ENCODE measurements at places on chromosomes 13 and 19.

- no peak for DNase-seq
These were observed 623.2 kb downstream of the SLITRK5 start for GRCh38 chr13:88294368-88294767.

DNA sequence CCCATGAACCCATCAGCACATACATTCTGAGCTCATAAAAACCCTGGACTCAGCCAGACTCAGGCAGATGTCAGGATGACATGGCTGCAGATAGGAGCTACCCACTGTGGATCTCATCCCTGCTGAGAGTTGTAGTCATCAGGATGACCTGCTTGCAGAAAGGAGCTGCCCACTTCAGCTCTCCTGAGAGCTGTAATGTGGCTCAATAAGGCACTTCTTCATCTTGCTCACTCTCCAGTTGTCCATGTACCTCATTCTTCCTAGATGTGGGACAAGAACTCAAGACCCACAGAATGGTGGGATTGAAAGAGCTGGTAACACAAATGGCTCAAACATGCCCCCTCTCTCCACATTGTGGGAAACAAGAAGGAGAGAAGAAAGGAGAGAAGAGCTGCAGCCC is 58.2 kb downstream of the SLITRK1 start:
- DNase-seq, result no peak

- peak; percentile 54 for DNase-seq
These were observed 12.6 kb downstream of the CD37 start for GRCh38 chr19:49347835-49348234.

DNA sequence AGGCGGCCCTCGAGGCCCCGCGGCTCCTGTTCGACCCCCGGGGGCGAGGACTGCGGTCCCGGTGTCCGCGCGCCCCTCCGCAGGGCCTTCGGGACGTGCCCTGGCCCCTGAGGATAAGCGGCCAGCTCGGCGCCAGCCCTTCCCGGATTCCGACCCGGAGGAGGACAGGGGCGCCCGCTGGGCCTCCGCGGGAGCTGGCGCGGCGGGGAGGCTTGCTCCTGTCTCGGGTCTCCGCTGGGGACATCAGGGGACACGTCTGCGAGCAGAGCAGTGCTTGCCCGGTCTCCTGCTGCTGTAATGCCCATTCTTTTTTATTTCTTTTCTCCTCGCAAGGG is 829 bp downstream of the B3GLCT start:
- peak; percentile 7 for DNase-seq

DNA sequence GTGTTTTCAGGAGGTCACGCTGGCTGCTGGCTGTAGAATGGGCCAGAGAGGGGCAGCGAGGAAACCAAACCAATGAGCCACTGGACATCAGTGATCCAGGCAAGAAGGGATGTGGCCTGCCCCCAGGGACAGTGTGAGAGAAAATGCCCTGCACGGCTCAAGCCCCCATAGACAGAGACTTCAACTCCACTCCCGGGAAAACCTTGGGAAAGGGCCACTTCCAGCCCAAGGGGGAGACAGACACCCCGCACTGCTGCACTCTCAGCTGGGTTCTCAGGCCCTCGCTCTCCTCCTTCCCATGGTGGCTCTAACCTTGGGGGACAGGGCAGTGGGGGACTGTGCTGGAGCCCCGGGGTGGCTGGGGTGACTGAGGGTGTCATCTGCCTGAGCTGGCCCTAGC is 172.0 kb downstream of the KATNAL1 start:
- no peak for DNase-seq

- DNase-seq, result no peak
These were observed 58.1 kb downstream of the MRPL57 start for GRCh38 chr13:21234526-21234925.

DNA sequence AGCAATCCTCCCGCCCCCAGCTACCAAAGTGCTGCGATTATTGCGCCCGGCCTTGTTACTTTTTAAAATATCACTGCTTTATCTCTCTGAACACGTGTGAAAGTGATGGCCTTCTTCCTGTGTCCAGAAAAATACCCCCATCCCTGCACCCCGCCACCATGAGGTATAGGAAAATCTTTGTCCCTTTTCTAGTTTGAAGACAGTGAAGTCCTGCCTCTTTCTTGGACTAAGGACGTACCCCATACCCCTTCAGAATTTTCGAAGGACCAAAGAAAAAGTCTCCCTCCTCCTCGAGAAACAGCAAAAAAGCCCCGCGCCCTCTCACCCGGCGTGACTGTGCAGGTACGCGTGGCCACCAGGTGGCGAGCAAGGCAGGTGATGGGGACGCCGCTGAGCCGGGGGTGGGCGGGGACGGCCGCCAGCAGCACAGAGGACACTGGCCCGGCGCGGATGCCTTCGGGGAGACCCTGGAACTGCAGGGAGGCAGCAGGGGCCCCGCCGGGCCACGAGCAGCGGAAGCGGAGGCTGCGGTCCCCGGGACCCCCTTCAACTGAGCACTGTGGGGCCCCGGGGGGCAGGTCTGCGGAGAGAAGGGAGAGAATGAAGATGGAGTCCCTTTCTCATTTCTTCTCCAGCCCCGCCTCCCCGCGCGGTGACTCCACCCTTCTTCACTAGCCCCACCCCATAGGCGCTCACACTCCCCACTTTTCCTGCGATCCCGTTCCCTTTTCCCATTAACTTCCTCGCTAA is 3.2 kb downstream of the VSIG10L start:
- DNase-seq, result peak; percentile 80
